Dorsolateral prefrontal cortex (tissue), 122 donors: ENCODE measurements at places on chromosomes 12 and 14.

- no peak for DNase-seq
Measured at GRCh38 chr12:66571361-66571915, 107.4 kb downstream of the GRIP1 start.

- DNase-seq, result no peak
Measured at GRCh38 chr14:38623661-38624060, 367.8 kb upstream of the CLEC14A start.

- DNase-seq, result no peak
Measured at GRCh38 chr12:104654665-104655609, 198.2 kb downstream of the CHST11 start.

GRCh38 chr12:116606397-116606796, 47.2 kb downstream of the MAP1LC3B2 start:
- DNase-seq, result no peak

- no peak for DNase-seq
Measured at GRCh38 chr12:28882444-28882843, 266.6 kb upstream of the FAR2 start.
